ENCODE measurements at places on chromosomes 1 and 21.

GRCh38 chr1:27325286-27325685 lies 3.3 kb downstream of the TMEM222 start:
- DNase-seq, result no peak

- no peak for DNase-seq
Observed at GRCh38 chr1:178541829-178542553, 29.1 kb downstream of the TEX35 start.

GRCh38 chr1:203063287-203063686 lies 22.5 kb downstream of the MYOG start:
- DNase-seq, result no peak

DNA sequence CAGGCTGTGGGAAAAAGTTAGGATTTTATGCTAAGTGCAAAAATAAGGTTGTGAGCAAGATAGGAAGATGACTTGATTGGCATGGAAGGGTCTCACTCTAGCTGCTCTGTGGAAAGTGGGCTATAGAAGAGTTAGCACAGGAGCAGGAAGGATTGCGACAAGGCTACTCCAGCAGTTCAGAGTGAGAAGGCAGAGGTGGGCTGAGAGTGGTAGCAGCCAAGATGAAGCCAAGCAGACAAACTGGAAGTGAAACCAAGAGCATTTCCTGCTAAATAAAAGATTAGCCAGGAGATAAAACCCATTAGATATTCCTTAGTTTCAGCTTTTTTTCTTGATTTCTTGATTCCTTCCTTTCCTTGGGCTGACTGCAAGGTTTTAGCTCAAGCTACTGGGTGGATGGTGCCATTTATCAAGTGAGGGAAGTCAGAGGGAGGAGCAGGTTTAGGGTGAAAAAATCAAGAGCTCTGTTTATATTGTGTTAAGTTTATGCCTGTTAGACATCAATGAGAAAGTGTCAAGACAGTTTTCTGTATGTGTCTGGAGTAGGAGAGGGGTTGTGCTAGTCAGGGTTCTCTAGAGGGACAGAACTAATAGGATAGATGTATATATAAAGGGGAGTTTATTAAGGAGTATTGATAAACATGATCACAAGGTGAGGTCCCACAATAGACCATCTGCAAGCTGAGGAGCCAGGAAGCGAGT lies 33.1 kb upstream of the ZNF644 start:
- no peak for DNase-seq

DNA sequence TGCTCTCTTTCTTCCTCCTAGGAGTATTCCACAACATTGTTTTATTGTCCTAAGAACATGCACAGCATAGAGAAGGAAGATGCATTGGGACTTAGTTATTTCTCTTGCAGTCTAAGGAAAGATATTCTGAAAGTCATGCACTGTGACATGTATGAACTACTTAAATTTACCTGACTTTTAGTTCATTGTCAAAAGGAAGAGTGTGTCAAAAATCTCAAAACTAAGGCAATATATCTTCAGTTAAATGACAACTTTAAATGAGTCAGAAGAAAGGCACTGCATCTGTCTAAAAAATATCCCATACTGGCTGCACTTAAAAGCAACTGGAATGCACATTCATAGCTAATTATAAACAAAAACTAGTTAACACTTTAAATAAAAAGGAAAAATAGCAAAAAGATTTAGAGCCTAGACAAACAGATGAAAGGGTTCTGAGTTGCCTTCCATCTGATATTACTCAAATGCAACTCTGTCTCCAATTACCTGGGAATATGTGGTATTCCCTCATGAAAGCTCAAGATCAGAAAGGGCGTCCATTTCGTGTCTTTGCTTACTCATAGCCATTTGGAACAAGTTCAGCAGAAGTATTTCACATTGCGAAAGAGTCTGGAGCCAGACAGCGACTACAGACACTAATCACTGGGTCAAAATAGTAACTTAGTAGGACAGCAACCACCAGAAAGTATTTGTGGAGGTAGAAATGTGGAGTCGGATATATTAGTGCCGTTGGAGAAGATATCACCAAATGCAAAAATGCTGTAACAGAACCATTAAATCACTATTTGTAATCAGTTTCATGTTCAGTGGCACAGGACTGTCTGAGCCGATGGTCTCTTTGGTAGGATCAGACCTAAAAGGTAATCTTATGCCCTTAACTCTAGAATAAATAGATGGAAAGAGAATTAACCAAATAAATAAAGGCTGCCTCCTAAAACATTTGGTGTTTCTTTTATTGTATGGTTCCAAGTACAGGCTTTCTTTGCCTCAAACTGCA lies 225.7 kb downstream of the GREM2 start:
- no peak for DNase-seq

DNA sequence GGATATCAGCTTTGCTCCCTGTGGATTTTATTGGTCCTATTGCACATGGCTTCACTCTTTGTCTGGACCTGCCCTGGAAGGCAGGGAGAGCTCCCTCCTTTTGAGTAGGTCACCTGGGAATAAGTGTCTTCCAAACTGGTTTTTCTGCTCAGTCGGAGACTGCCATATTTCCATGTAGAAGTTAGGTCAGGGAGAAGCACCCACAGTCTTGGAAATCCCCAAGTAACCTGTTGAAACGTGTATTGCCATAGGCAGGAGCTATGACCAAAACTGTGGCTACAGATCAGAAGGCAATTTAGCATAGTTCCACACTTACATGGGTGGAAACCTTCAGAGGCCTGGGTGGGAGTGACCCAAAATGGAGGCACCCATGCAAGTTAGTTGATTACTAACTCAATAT lies 3.5 kb upstream of the GNG12 start:
- DNase-seq, result no peak

- no peak for DNase-seq
Observed at GRCh38 chr1:67294836-67295617, 12.6 kb upstream of the IL12RB2 start.

- no peak for DNase-seq
Observed at GRCh38 chr1:206944703-206945102, 1.6 kb downstream of the PIGR start.

- no peak for DNase-seq
Observed at GRCh38 chr1:24481101-24481500, 21.5 kb upstream of the RCAN3 start.

DNA sequence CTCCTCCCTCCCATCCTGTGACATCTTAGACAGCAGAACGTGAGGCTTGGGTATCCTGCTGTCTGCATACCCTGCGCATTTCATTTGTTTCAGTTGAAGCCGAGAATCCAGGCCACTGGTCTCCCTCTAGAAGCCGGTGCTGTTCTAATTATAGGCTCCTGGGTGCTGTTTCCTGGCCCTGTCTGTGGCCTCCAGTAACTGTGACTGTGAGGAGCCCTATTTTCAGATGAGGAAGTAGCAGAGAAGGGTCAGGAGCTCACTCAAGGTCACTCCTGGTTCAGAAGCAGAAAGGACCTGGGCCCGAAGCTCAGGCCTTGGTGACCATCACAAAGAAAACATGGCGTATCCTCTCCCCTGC lies 24.0 kb downstream of the COQ8A start:
- no peak for DNase-seq

DNA sequence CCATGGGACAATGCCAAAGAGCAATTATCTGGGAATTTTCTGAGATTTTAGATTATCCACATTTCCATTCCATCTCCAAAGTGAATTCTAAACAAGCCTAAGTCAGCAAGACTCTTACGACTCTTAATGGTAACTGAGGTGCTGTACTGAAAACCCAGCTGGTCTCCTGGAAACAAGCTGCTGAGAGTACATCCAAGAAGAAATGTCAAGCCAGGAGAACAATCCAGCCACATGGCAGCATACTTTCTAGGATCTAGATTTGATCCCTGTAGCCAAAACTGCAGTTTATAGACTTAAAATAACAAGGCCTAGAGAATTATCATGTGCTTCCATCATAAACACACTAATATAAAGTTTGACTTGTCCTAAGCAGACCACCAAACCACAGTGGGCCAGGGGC lies 45.8 kb downstream of the KCNH1 start:
- no peak for DNase-seq

- DNase-seq, result no peak
Observed at GRCh38 chr21:23858878-23859277, 1748.4 kb downstream of the MRPL39 start.

GRCh38 chr1:209455661-209456358 lies 127.7 kb upstream of the CAMK1G start:
- DNase-seq, result no peak

DNA sequence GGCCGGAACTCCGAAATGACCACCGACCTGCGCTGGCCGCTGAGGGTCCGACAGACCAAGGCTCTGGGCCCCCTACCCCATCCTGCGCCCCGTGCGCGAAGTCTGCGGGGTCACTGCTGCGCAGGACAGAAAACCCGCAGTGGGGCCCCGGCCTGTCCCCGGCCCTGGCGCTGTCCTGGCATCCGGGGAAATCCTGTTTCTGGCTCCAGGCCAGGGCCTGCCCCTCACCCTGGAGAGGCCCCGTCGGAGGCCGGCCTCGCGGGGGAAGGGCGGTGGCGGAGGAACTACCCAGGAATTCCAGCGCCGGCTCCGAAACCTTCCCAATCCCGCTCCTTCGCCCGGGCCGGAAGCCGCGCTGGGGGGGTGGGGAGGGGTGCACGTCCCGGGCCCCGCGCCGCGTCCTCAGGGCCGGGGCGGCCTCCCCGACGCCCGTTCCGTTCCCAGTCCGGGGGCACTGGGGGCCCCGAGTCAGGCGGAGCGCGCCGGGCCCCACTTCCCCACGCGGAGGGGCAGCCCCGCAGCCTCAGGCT lies 77.0 kb downstream of the MORN1 start:
- no peak for DNase-seq

DNA sequence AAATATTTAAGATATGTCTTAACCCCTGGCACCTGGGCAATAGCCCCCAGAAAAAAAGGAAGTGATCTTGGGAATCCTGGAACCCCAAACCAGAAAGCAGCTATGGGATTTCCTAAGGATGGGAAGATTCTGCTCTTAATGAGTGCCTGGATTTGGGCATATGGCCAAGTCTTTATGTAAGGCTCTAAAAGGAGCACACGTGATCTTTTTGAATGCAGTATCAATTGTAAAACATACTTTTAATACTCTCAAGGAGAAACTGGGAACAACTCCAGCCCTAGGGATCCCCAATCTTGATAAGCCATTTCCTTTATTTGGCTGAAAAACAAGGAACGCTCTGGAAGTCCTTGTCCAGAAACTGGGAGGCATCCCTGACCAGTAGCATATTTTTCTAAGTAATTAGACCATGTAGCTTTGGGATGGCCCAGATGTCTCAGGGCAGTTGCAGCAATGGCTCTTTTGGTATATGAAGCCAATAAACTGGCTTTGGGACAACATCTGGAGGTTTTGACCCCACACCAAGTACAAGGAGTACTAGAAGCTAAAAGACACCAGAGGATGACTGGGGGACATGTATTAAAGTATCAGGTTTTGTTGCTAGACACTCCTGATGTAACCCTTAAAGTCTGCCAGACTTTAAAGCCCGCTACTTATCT lies 80.9 kb upstream of the KIAA0040 start:
- no peak for DNase-seq

DNA sequence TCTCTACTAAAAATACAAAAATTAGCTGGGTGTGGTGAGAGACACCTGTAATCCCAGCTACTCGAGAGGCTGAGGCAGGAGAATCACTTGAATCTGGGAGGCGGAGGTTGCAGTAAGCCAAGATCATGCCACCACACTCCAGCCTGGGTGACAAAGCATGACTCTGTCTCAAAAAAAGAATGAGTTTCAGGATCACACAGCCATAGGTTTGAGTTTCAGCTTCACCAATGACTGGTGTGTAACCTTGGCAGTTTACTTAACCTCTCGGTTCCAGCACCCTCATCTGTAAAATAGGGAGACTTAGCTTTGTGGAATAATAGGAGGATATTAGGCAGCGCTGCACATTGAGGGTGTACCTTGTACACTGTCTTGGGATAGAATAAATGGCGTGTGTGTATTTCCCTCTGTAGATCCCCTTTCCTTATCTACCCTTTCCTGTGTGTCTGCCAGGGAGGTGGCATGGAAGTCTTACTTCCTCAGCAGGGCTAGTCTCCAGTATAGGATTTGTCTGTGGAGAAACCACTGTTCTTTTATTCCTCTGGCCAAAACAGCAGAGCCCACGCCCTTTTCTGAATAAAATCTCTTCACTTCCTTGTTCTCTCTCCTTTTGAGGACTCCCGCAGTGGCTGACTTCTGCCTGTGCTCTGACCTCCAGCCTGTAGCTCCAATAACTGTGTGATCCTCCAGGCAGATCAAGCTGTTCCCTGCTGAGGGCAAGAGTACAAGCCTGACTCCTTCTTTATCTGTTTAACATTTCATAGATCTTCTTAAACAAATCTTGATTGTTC lies 90.4 kb downstream of the HHAT start:
- no peak for DNase-seq

GRCh38 chr1:19388980-19389379 lies 76.9 kb downstream of the SLC66A1 start:
- DNase-seq, result no peak

- DNase-seq, result no peak
Observed at GRCh38 chr1:183493540-183494245, 21.4 kb downstream of the SMG7 start.

DNA sequence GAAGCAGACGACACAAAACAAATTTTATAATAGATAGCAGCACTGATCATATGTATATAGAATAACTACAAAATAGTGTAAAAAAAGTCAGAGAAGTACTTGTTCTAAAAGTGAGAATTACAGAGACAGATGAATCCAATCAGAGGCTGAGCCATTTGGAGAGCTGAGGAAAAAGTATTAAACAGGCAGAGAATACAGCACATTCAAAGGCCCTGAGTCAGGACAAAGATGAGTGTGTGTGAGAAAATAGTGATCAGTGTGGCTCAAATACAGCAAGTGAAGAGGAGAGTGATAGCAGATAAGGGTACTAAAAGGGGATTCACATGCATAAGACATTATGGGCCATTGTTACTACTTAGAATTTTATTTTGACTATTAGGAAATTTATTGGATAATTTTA lies 430.6 kb upstream of the BRINP3 start:
- DNase-seq, result no peak

DNA sequence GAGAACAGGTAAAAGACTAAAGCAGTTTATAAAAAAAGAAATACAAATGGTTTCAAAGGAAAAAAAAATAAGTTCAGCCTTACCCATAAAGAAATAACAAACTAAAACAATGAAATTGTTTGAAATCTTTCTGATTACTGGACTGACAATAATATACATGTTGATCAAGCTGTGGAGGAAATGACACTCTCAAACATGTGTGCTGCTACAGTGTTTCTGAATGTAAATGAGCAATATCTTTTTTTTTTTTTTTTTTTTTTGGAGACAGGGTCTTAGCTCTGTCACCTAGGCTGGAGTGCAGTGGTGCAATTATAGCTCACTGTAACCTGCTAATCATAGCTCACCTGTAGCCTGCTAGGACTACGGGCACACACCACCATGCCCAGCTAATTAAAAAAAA lies 6.5 kb downstream of the EPS15 start:
- DNase-seq, result no peak

DNA sequence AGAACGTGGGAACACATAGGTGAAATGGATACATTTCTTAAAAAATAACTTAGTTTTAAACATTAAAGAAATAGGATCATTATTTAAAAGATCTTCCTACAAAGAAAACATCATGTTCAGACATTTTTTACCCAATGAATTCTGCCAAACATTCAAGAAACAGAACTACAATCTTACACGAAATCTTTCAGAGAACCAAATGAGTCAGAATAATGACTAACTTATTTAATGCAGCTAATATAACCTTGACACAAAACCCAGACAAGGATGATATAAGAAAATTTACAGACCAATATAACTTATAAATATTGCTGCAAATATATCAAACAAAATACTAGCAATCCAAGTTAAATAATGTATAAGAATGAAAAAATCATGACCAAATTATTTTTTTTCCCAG lies 220.1 kb upstream of the KCNK2 start:
- no peak for DNase-seq

GRCh38 chr1:30758121-30758688 lies 631 bp upstream of the LAPTM5 start:
- no peak for DNase-seq
